ENCODE measurements at places on chromosomes 7 and 10.

DNA sequence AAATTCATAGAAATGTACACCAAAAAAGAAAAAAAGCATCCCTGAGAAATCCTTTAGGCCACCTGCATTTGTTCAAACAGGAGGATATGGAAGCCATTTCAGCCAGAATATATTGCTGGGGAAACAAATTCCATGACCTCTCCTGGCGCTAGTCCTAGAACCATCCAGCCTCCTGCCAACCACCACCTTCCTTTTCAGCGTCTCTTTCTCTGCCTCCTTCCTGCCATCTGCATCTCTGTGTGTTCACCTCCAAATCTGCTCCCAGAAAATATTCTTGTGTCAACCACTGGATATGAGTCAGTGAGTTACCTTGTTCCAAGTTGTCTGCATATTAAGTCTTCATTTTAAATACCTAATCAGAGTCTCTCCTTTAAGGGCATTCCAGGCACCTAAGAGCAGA is 50.6 kb upstream of the NPY start:
- DNase-seq, result no peak

DNA sequence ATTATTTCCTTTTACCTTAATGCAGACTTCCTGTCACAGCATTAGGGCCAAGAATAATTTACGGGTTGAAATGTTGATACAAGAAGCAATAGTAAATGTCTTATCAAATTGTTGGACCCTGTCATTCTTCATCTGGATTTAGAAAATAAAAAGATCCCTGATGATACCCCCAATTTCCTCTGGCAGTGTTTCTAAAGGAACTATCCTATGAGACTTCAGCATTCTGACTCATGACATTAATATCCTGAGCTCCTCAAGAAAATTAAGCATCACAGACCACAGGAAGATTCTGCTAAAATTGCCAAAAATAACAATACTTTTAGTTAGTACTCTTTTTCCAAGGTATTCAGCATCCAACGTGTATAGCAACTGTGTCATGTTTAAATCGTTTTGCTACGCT is 490.5 kb upstream of the ANKRD30A start:
- no peak for DNase-seq

DNA sequence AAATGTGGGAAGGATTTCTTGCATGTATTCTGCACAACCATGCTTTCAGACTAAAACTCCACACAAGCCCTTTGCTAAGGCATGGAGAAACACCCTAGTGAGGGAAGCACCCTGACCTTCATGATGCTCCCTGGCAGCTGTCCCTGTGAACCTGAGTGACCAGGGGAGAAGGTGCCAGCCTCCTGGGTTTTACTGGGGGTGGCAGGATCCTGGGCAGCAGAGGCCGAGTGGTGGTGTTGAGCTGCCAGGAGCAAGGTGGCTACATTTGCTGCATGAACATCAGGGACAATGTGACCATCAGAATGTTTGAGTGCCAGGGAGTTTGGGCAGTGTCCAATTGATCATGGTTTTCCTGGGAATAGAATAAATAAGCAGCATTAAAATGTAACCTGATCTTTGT is 437.9 kb downstream of the TCERG1L start:
- no peak for DNase-seq

DNA sequence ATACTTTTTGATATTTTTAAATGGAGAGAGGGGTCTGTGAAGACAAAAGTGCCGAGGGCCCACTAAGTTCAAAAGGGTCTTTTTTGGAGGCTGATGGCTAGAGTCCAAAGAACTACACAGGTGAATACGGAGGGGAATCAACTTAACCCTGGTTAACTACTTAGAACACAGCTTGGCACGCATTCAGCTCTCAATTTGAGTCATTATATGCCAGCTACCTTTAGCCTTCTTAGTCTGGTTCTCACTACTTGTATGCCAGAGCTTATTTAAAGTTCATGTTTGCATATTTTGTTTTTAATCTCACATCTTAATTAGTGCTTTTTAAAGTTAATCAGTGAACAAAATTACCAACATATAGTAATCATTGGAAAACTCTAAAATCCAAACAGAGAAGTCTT is 80.8 kb downstream of the VWDE start:
- DNase-seq, result no peak

DNA sequence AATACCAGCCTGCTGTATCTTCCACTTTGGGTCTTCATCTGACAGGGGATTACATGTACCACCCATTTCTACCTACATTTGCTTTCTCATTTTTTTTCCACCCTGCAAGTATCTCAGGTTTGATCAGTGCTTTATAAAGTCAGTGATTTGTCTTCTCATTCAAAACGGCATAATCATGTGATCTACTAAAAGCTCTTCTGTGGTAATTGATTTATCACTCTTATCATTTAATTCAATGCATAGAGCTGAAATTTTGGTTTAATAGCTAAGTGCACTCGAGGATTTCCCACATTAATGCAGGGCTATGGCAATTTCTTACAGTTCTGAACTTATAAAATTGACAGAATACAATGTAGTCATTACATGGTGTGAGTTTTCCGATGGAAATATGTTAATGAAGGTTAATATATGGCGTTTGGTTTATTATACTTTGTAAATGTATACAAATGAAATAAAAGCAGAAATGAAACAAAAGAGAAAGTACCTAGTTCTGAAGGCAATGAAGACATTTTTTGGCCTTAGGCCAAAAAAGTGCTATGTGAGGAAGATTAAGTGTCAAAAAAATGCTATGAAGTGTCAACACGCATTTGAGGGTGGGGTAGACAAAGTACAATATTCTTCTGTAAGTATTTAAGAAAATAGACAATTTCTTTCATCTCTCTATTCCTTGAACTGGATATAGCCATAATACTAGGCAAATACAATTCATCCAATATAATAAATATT is 457.3 kb downstream of the ETV1 start:
- DNase-seq, result no peak

DNA sequence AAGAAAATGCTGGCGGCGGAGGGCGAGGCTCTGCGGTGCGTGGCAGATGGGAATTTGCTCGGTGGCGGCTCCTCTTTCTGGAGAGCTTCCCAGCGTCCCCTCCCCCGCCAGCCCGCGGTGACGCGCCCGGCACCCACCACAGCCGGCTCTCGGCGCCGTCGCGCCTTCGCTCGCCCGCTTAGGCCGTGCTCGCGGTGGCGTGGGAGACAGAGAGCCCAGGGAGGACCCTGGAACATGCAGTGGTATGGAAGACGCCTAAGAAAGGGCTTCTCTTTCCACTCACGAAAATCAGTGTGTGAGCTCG is 576 bp upstream of the CSGALNACT2 start:
- DNase-seq, result peak; percentile 54

DNA sequence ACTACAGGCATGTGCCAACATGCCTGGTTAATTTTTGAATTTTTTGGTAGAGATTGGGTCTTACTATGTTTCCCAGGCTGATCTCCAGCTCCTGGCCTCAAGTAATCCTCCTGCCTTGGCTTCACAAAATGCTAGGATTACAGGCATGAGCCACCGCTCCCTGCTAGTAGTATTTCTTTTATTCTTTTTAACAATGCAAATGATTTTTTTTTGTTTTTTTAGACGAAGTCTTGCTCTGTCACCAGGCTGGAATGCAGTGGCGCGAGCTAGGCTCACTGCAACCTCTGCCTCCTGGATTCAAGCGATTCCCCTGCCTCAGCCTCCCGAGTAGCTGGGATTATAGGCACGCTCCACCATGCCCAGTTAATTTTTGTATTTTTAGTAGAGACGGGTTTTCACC is 58.1 kb downstream of the SVIL start:
- no peak for DNase-seq

DNA sequence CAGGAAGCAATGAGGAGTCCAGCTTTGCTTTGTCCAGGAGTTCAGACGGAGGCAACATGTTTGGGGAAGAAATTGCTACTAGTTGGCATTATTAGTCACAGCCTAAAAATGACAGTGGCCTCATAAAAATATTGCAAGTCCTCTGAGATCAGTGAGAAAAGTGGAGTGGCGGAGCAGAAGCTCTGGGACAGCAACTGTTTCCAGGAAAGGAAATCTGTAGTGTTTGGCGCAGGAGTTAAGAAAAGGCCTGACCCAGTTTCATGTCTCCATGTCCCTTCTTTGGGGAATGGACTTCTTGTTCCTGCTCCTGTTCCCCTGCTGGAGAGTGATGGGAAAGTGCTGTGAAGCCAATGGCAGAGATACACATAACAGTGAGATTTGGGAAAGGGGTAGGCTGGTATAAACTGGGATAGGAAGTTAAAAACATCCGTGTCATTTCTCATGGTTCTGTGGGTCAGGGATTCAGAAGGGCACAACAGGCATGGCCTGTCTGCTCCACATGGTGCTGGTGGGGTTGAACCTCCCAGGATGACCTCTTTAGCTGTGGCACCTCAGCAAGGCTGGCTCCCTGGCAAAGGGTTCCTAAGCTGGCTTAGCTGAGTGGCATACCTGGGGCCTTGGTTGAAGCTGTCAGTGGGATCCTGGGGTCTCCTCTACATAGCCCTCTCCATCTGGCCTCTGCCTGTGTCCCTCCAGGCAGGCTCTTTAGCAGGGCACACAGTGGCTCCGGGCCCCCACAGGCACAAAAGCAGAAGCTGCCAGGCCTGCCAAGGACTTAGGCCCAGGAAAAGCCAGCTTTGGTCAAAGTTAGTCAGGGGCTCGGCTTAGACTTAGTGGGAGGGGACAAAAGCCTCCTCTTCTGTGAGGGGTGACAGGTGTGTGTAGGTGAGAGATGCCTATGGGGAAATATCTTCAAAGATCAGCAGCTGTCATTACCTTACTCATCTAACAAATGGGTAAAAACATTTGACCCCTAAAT is 77.7 kb downstream of the WDFY4 start:
- no peak for DNase-seq

GRCh38 chr7:142759433-142759832 is 10.2 kb downstream of the PRSS1 start:
- DNase-seq, result no peak

GRCh38 chr7:114930829-114931655 is 9.1 kb downstream of the MDFIC start:
- no peak for DNase-seq

GRCh38 chr7:135499818-135500217 is 10.1 kb downstream of the CNOT4 start:
- DNase-seq, result no peak

DNA sequence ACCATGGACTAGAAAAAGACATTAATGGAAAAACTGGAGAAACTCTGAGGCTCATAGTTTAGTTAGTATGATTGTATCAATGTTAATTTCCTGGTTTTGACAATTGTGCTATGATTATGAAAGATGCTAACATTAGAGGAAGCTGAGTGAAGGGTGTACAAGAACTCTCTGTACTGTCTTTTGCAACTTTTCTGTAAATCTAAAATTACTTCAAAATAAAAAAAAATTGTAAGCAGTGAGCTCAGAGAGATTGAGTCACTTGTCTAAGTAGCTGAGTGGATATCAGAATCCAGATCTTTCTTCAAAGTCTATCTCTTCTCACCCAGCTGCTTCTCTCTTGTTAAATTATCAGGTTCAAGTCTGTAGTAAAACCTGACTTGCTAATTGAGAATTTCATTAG is 181.1 kb downstream of the PLCE1 start:
- no peak for DNase-seq

GRCh38 chr10:98460837-98461499 is 14.2 kb upstream of the HPS1 start:
- DNase-seq, result peak; percentile 87

DNA sequence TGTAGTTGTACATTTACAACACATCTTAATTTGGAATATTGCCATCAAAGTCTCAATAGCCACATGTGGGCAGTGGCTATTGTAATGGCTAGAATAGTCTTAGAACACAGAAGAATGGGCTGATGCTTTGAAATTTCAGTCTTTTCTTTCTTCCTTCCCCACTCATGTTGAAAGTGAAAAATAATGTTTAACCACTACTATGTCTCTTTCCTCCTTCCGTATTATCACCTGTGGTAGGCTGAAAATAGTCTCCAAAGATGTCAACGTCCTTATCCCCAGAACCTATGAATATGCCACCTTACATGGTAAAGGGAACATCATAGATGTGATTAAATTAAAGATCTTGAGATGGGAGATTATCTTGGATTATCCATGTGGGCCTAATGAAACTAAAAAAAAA is 154.0 kb downstream of the SUGCT start:
- no peak for DNase-seq

- peak; percentile 98 for DNase-seq
These were observed 67.5 kb downstream of the CUX1 start for GRCh38 chr7:101884671-101885596.

DNA sequence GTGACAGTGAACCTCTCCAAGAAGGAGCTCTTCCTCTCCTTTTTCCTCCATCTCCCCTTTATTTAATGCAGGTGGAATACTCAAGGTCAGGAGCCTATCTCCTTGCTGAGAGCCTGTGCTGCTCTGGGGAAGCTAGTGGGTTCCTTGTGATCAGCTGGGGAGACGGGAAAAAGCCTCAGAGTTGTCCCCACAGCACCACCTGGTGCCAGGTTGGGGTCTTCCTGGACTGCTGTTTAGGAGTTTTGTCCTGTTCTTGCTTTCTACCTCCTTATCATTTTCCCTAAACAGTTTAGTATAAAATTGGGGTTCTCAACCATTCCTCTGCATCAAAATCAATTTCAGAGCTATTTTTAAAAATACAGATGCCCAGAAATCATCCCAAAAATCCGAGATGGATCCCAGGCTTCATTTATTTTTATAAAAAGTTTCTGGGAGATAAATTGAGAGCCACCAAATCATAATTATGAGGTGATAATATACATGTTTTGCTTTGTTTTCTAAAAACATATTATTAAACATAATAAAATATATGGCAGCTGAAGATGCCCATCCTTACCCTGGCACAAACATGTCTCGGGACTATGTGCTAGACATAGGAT is 44.3 kb downstream of the MACC1 start:
- peak; percentile 53 for DNase-seq

DNA sequence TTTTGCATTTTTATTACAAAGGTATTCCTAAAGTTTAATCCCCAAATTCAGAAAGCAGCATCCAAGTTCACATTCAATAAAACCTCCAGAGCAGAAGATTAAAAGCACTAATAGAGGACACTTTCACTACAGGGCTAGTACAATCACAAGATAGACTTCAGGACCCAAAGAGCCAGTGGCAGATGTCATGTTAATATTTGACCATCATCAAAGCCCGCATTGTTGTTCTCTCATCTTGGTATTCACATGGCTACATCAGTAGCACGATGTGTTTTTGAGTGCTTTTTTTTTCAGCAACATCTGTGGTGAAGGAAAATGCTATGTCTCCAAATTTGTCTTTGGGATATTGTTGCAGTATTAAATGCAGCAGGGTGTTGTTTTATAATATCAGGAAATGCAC is 134.3 kb downstream of the ARL4A start:
- DNase-seq, result peak; percentile 19

- no peak for DNase-seq
These were observed 108.7 kb upstream of the DGKB start for GRCh38 chr7:15011289-15011688.

DNA sequence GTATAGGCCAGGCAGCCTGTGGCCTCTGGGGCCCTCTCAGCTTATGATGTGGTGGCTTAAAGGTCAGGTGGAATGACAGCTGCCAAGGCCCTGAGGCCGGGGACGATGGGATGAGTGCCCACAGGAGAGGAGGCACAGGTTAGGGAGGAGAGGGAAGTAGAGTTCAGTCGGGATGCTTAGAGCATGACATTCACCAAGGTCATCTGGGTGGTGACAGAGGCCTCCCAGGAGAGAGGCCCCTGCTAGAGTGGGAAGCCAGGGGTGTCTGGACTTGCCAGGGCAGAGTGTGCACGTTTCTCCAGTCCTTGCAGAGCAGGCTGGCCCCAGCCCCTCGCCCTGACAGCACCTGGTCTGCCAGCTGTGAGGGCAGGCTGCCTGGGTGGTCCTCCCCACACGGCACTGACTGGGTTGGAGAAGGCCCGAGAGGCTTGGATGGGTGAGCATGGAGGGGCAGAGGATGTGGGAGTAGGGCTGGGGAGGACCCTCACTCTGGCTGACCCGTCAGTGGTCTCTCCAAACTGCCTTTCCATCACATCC is 1.5 kb downstream of the CALHM1 start:
- DNase-seq, result no peak

GRCh38 chr10:74118804-74119203 is 31.8 kb downstream of the AP3M1 start:
- no peak for DNase-seq

All from SW480 (cell line).